ENCODE measurements at places on chromosomes 3 and 15. TPM values are rescaled to one million over a fixed set of nuclear protein-coding genes. Genes with fewer than 3 reads are reported as not detected.

DNA sequence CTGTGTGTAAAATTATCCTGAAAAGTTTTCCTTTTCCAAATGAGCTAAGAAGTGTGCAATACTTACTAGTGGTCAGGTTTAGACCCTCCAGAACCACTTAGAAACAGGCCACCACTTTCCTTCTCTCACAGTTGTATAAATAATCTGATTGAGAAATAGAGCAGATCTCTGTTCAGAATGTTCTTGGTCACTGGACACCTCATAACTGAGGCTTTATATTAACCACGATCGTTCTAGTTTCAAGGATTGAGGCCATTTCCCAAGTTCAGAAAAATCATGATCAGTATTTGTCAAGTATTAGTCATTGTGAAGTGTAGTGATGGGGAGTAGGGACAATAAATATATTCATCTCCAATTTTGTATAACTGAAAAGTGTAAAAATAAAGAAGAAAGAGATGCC is 1.0 kb upstream of the MAP3K13 start:
- no peak for DNase-seq

- DNase-seq, result no peak
These were observed 26.3 kb downstream of the SRGAP3 start for GRCh38 chr3:9222956-9223639.

DNA sequence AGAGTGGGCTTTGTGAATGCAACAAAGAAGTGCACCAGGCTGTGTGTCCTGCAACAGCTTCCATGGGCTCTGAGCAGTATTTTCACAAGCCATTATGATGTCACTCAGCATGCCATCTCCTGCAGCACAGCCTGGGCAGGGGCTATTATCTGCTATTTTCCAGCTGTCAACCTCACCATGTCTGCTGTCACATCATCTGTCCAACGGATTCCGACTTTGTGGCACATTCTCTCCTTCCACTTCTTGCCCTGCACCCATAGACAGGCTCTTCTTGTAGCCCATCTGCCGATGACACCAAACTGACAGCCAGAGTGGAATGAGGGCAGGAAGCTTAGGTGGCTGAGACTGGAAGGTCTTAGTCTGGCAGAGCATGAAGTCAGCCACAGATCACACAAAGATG is 691.9 kb downstream of the NTRK3 start:
- no peak for DNase-seq

DNA sequence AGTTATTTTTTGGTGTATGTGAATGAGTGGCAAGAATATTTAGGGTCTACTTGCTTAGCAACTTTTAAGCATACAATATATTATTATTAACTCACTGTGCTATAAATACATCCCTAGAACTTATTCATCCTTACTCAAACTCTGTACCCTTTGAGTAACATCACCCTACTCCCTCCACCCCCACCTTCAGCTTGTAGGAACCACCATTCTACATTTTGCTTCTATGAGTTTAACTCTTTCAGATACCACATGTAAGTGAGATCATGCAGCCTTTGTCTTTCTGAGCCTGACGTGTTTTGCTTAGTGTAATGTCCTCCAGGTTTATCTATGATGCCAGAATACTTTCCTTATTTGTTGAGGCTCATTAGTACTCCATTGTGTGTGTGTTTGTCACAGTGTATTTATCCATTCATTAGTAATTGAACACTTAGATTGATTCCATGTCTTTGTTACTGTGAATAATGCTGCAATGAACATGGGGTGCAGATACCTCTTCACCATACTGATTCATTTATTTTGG is 526.9 kb downstream of the PYDC2 start:
- DNase-seq, result no peak

The SELENOS gene
- total RNA-seq, result 74.4 TPM
